Hypothalamus (tissue), 51 donors: ENCODE measurements at places on chromosomes 12 and 14.
A peak's percentile ranks its signal among the peaks of the same experiment; 100 is the strongest.

GRCh38 chr14:93538413-93538812 lies 107.7 kb downstream of the UNC79 start:
- no peak for DNase-seq

GRCh38 chr12:30913323-30913722 lies 13.2 kb upstream of the TSPAN11 start:
- no peak for DNase-seq

GRCh38 chr14:22427771-22428231 lies 161.2 kb downstream of the DAD1 start:
- DNase-seq: peak; percentile 42

DNA sequence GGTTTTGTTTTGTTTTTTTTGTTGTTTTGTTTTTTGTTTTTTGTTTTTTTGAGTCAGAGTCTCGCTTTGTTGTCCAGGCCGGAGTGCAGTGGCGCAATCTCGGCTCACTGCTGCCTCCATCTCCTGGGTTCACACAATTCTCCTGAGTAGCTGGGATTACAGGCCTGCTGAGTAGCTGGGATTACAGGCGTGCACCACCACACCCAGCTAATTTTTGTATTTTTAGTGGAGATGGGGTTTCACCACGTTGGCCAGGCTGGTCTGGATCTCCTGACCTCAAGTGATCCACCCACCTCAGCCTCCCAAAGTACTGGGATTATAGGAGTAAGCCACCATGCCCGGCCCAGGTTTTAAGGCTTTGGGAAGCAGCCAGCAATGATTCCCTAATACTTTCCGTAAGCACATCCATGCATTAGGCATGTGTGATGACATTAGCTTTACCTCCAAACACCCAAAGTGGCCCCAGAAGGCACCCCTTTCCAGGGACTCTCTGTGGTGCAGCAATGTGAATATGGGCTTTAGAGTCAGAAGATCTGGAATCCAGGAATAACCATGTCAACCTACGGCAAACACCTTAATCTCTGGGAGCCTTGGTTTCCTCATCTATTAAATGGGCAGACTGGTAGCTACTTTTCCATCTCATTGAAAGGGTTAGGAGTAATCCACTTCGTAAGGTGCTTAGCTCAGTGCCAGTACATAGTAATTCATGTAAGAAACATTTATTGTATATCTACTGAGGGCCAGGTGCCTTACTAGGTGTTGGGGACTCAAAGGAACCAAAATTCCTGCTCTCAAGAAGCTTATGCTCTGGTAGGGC lies 152.9 kb downstream of the ZFP36L1 start:
- DNase-seq: no peak

GRCh38 chr12:121949648-121950397 lies 31.4 kb downstream of the CFAP251 start:
- DNase-seq: no peak

- no peak for DNase-seq
These were observed 7.3 kb upstream of the RESF1 start for GRCh38 chr12:31951939-31952338.

DNA sequence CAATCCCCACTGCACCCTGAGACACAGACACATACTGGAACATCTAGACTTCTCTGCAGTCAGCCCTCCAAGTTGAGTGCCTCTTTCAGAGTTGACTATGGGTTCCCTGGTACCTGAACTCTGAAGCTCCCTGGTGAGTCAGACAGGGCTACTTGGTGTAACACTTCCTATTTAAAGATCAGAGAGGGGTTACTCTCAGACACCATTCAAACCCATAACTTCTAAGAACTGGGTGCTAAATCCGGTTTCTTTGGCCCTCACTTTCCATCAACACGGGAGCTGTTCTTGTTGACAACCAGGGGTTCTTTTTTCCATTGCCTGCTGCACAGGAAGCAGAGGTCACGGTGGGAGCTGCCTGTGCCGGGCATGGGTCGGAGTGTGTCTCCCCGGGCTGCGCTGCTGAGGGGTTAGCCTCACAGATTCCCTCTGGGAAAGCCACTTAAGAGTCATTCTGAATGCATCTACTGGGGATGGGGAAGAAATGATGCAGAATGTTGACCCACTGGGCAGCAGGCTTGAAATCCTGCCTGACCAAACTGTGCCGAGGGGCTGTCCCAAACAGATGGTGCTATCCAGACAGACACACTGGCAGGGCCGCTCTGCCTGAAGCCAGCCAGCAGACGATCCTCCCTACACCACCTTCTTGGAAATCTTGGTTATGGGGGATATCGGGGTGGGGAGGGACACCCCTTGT lies 74.1 kb downstream of the PITPNM2 start:
- no peak for DNase-seq

GRCh38 chr14:95413289-95414215 lies 93.8 kb upstream of the CLMN start:
- no peak for DNase-seq

GRCh38 chr12:2283916-2284315 lies 231.1 kb downstream of the CACNA1C start:
- no peak for DNase-seq

GRCh38 chr12:85461127-85461526 lies 181.1 kb downstream of the ALX1 start:
- DNase-seq: no peak

DNA sequence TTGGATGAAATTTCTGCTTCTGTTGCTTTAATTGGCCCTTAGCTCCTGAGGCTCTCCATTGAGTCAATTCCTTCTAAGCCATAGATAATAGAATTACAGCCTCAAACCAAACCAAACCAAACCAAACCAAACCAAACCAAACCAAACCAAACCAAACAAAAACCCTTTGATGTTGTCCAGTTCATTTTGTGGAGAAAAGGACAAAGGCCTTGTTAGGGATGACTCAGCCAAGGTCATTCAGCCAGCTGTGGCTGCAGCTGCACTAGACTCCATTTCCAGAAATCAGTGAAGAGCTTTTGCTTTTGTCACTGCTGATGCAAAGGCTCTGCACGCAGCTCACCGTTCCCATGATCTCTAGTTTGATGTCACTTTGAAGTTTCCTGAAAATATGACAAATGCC lies 82.2 kb upstream of the RMST start:
- no peak for DNase-seq

GRCh38 chr14:89330236-89331002 lies 86.6 kb downstream of the FOXN3 start:
- DNase-seq: no peak

GRCh38 chr12:114984634-114985061 lies 300.7 kb upstream of the TBX3 start:
- DNase-seq: no peak

- no peak for DNase-seq
These were observed 33.4 kb downstream of the PLEKHG3 start for GRCh38 chr14:64737391-64738280.

DNA sequence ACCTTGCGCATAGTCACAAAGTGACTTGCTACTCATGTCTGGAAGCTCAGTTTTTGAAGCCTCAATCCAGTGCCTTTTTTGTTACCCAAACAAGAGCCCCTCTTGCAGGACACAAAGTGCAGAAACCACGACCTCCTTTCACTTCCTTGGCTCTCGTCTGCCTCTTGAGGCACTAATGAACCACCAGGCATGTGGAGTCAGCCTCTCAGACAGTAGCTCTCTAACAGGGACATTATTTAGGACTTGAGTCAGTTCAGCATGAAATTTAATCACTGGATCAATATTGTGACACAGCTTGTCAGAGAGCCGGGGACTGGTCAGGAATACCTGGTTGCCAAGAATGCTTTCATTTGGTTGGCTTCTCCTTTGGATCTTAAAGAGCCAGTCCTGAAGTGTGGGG lies 46.7 kb downstream of the HSPB8 start:
- DNase-seq: no peak

- no peak for DNase-seq
These were observed 76.3 kb downstream of the MGAT4C start for GRCh38 chr12:86179855-86180254.

GRCh38 chr14:81276073-81277069 lies 55.6 kb upstream of the GTF2A1 start:
- no peak for DNase-seq

GRCh38 chr12:87112571-87113345 lies 856.6 kb upstream of the MGAT4C start:
- no peak for DNase-seq

GRCh38 chr14:105069522-105069870 lies 4.3 kb upstream of the GPR132 start:
- DNase-seq: no peak

GRCh38 chr12:6461401-6462233 lies 8.9 kb downstream of the VAMP1 start:
- DNase-seq: peak; percentile 37

DNA sequence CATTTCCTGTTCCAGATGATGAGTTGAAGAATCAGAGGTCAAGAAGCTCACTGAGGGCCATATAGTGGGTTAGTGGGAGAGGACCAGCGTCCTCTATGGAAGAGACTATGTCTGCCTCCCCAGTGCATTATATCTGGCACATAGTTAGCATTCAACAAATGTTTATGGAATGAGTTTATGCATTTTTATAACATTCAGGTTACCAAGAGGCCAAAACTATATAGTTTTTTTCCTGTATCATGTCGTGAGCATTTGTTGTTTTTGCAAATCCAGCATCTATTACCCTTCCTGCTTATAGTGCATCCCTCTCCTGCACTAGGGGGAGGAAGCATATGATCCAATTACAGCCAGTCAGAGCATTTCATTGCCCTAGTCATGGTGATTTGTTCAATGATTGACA lies 60.6 kb downstream of the SUDS3 start:
- DNase-seq: no peak

GRCh38 chr12:42757624-42758119 lies 168.1 kb upstream of the PRICKLE1 start:
- no peak for DNase-seq
